ENCODE measurements at places on chromosomes 13 and 19.
A peak's percentile ranks its signal among the peaks of the same experiment; 100 is the strongest.

DNA sequence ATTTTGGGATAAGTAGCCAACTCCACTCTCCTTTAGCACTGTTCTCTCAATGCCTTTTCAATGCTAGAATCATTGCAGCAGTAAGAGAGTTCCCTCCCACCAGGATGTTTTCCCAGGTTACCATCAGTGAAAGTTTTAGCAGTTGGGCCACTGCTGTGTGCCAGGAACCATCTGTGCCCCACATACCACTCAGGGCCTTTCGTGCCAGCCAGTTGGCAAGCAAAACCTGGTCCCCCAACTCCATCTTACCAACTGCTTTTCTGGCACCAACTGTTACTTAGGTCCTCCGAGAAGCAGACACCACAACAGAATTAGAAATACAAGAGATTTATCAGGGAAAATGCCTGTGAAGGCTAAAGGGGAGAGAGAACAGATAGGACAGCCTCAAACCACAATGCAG is 533.4 kb upstream of the NBEA start:
- no peak for DNase-seq

- DNase-seq = no peak
These were observed 1.5 kb downstream of the WIZ start for GRCh38 chr19:15448044-15448777.

GRCh38 chr19:56295531-56296455 is 18.8 kb downstream of the ZSCAN5A start:
- no peak for DNase-seq

DNA sequence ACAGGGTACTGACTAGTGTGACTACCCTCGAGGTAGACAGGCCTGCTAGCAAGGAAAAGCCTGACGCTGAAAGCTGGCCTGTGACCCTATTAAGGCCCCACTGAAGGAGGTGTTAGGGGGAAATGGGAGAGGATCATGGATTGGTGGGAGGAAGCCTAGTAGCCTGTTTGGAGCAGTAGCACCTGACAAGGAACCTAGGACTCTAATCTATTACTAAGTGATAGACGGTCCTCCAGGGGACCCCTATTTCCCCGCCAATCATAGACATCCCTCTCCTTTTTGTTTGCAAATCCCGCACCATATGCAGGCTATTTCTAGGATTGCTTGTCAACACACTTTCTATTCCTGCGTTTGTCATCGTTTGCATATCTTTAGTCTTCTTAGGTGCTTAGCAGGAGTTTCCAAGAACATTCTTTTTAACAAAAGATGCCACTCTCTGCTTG is 1338.8 kb upstream of the MIR17HG start:
- DNase-seq = no peak

DNA sequence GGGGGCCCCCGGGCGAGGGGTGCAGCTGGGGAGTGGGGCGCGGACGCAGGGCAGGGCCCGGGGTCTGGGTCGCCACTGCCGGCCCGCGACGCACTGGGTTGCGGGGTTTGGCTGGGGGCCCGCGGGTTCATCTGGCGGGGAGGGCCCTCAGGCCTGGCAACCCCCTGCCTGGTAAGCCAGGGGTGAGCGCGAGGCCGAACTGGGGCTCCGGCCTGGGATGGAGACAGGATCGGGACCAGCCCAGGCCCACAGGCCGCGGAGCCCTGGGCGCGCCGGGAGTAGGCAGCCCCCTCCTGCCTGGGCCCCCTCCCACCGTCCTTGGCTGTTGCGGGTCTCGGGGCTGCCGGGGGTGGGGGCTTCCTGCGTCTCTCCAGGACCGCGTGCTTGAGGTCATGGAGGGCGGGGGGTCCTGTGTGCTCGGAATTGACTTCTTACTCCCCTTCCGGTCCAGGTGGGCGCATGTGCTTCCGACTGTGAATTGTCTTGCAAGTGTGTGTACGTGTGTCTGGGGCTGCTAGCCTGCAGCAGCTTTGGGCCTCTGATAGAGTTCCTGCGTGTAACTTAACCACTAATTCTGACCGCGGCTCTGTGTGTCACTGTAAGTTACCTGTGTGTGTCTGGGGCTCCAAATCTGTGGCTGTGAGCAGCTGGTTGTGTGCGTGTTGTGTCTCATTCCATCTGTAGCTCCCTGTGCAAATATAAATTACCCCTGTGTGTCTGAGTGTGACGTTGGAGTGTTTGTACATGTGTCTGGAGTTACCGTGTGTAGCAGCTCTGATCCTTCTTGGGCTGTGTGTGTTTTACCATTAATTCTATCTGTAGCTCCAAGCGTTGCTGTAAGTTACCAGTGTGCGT is 751 bp downstream of the GRAMD1A start:
- DNase-seq = peak; percentile 41

DNA sequence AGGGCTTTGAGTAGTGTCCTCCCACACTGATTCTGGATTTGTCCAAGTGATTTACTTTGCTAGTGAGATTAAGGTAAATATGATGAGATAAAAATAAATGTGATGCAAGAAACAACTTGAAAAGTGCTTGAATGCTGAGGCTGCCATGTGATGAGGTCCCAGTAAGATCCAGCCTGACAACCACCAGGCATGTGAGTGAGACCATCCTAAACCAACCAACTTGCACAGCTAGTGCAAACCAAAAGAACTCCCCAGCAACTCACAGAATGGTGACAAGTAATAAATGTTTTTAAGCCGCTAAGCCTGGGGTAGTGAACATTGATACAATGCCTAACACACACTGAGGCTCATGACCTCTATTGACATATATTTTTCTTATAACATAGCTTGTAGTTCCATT is 13.3 kb upstream of the RBM26 start:
- DNase-seq = no peak

DNA sequence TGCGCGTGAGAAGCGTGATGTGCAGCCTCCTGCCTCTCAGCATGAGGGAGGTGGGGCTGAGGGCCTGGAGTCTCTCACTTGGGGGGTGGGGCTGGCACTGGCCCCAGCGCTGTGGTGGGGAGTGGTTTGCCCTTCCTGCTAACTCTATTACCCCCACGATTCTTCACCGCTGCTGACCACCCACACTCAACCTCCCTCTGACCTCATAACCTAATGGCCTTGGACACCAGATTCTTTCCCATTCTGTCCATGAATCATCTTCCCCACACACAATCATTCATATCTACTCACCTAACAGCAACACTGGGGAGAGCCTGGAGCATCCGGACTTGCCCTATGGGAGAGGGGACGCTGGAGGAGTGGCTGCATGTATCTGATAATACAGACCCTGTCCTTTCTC is 8.7 kb downstream of the CD177 start:
- peak; percentile 4 for DNase-seq

- DNase-seq = no peak
These were observed 909.3 kb downstream of the GPC5 start for GRCh38 chr13:92307752-92308151.

- no peak for DNase-seq
These were observed 37.6 kb upstream of the SHKBP1 start for GRCh38 chr19:40539070-40539469.

DNA sequence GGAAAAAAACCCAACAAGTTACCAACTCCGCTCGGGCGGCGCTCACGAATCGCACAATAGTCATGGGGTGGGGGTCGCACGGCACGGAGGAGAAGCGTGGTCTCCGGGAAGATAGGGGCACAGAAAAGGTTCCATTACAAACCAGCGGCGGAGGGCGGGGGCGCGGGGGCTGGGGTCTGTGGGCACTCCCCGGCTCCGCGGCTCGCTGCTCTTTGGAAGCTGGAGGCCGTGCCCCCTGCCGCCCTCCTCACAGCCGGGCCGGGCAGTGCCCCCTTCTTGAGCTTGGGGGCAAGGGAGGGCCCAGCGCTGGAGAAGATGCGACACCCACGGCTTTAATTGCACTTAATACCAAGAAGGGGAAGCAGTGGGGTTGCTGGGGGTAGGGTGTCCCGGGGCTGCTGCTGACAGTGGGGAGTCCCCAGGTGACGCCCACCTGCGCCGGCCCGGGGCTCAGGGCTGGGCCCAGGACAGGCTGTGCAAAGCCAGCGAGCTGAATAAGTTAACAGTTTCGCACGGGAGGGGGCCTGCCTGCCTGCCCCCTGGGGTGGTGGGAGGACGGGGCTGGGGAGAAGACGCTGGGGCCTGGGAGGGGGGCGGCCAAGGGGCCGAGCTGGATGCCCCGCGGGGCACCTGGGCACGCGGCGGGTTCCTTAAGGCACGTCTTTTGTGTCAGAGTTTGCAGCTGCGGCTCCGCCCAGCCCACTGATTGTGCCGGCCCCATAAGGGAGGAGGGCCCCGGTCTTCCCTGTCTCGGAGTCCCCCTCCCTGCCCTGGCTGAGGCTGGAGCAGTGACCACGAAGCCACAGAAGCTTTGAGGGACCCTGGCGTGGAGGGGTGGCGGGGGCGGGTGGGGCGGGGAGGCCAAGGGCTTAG is 9.8 kb downstream of the DCAF15 start:
- DNase-seq = no peak

- no peak for DNase-seq
These were observed 4.7 kb upstream of the IRS2 start for GRCh38 chr13:109790942-109791605.

Data from fibroblast of the aortic adventitia (primary cell).